ENCODE measurements at places on chromosomes 4 and X. TPM values are rescaled to one million over a fixed set of nuclear protein-coding genes. Genes with fewer than 3 reads are reported as not detected.

The HS3ST1 gene
- 4.3 TPM for total RNA-seq

The SPINK2 gene
- not detected for total RNA-seq

The ADH4 gene
- not detected for total RNA-seq

The AFF2 gene
- not detected for total RNA-seq

The FAM9C gene
- total RNA-seq: 1.6 TPM

The PDCL2 gene
- not detected for total RNA-seq

The F11 gene
- not detected for total RNA-seq

The CT45A2 gene
- not detected for total RNA-seq

The MRPL1 gene
- 17.5 TPM for total RNA-seq

The CFAP299 gene
- not detected for total RNA-seq

The SFRP2 gene
- 19.0 TPM for total RNA-seq

The F8A1 gene
- 7.5 TPM for total RNA-seq

The GAGE12H gene
- total RNA-seq: not detected

The MSX1 gene
- not detected for total RNA-seq

The SPANXD gene
- not detected for total RNA-seq

The KLKB1 gene
- total RNA-seq: 7.5 TPM

The UBA1 gene
- total RNA-seq: 114 TPM

The MSANTD1 gene
- total RNA-seq: 2.5 TPM

The SMR3A gene
- total RNA-seq: not detected

The DMD gene
- total RNA-seq: 18.9 TPM

The PLXNB3 gene
- 2.7 TPM for total RNA-seq

The BEND2 gene
- total RNA-seq: not detected

The HSFX1 gene
- total RNA-seq: 3.8 TPM

The SPON2 gene
- 190 TPM for total RNA-seq

The CNOT6L gene
- total RNA-seq: 36.3 TPM

The ZMAT1 gene
- total RNA-seq: 6.6 TPM

The SHROOM4 gene
- 10.0 TPM for total RNA-seq

The GATA1 gene
- not detected for total RNA-seq

The APLN gene
- 0.35 TPM for total RNA-seq
